CD4-positive, alpha-beta T cell treated with Interleukin-21 for 1 hour (primary cell): ENCODE measurements at places on chromosomes 4 and X.

DNA sequence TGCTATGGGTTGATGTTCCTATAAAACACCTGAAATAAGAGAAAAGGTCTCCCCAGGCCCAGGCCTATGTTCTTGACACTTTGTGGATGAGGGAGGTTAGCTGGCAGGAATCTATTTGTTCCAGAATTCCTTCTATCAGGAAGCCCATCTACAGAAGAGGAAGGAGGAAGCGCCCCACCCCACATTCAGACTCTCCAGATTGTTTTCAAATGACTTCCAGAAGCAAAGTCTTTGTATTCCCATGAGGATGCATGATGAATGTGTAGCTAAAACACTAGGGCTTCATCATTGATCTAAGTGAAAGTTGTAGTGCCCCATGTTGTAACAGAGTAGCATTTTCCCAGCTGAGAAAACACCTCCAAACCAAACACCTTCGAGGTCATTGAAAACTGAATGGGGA, 16.4 kb downstream of the OTC start:
- no peak for DNase-seq

DNA sequence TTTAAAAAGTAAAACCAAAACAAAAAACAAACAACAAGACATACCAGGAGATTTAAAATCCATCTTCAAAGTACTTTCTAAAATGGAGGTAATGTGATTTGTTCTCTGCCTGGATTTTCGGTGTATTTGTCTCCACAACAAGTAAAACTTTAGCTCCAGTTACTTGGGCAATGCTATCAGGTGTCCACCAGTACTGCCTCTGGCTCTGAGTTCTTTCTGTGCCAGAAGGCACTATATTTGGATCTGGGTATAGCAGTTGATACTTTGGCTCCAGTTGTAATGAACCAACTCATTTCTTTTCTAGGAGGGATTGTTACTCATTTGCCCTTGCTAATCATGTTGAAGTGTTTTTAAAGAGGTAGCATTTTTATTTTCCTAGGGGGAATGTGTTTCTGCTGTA, 9.5 kb upstream of the PDLIM5 start:
- DNase-seq = no peak

- DNase-seq = no peak
Measured at GRCh38 chr4:87068583-87069021, 133.8 kb downstream of the AFF1 start.

DNA sequence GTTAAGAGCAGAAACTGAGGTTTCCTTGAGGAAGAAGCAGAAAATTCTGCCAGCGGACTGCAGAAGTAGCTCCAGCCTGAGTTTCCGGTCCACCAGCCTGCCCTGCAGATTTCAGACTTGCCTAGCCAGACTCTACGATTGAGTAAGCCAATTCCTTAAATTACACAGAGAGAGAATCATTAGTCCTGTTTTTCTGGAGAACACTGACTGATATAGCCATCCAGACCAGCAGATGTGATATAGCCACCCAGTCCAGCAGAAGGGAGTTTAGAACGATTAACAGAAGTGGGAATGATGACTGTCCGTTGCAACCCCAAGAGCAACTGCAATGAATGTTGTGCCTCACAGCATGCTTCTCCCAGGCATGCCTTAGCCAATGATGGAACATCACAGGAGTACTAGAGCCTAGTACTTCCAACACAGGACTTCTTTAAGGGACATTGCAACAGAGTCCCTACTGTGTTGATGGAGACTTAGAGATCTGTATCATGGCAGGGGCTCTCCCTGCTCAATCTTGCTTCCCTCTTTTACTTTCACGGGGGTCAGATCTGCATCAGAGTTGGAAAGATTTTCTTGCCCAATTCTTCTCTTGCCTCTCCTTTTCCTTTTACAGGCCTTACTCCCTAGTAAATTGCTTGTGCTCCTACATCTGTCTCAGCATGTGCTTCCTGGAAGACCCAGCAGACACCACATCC, 264.6 kb upstream of the CLNK start:
- DNase-seq = no peak

- DNase-seq = no peak
Measured at GRCh38 chrX:46260499-46260898, 284.7 kb downstream of the ZNF674 start.

DNA sequence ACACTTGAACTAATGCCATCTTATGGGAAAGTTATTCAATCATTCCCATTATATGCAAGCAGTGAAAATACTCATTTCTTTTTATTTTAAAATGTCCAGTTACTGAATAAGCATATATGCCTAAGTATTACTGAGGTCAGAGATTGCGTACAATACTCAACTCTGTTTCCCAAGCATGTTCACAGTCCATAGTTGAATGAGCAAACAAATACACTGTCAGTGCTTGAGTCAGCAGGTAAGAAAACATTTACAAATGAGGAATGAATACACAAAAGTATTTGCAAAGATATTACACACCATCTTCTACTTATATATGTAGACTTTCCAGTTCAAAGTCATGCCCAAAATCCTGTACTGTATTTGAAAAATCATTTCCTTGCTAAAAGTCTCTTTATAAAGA, 74.1 kb downstream of the TSPAN5 start:
- DNase-seq = no peak

DNA sequence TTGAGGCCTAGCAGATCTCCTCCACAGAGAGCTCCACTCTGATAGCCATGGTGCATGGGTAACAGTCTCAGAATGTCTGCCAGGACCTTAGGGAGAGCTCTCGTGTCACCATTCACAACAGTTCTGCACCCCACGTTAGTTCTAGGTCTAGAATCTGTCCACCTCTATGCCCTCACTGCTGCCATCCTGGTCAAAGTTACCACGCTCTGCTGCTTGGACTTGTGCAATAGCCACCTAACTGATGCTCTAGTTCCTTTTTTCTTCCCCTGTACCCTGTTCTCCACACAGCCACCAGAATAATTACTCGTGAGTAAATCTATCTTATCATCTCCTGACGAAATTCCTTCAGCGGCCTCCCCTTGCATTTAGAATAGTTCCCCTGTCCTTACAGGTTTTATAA, 268.8 kb upstream of the GATB start:
- no peak for DNase-seq

DNA sequence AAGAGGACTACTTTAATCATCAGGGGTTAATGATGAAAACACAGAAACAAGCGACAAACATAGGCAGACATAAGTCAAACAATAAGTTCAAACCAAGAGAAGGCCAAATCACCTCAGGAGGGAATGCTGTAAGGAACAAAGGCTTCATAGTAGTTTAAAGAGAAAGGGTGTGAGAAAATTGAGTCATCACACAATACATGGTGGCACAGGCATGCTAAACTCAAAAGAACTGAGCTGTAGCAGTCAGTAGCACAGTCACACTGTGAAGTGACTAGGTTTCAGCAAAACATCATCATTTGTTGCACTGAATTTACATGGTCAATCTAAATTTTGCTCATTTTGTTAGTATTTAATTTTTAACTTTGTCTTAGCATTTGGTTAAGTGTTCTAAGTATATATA, 24.2 kb downstream of the SMC1A start:
- no peak for DNase-seq

GRCh38 chrX:132775263-132775823, 183.1 kb downstream of the HS6ST2 start:
- no peak for DNase-seq

- no peak for DNase-seq
Measured at GRCh38 chr4:35253331-35253730, 991.0 kb downstream of the ARAP2 start.

- no peak for DNase-seq
Measured at GRCh38 chrX:72621625-72622485, 49.2 kb upstream of the HDAC8 start.

GRCh38 chrX:119479845-119480244, 11.6 kb downstream of the SLC25A5 start:
- no peak for DNase-seq

DNA sequence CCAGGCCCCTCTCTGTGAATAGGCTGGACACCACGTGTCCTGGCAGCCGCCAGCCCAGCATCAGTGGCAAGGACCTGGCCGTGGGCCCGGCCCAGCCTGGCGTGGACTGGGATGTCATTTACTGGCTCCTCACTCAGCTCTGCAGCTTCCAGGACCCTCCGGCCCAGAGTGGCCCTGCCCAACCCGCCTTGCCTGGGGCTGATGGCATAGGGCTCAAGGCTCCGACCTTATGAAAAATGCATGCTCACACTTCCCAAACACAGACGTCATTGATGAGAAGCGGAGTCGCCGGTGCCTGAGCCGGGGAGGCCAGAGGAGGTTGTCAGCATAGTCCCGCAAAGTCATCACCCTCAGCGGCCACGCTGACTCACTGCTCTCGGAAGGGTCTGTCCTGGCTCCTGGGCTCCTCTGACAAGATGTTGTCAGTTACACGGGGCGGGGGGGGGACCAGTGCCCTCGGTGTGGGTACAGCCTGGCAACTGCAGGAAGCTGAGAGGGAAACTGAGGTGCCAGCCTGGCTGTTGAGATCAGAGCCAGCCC, 14.3 kb downstream of the CFAP99 start:
- DNase-seq = no peak

DNA sequence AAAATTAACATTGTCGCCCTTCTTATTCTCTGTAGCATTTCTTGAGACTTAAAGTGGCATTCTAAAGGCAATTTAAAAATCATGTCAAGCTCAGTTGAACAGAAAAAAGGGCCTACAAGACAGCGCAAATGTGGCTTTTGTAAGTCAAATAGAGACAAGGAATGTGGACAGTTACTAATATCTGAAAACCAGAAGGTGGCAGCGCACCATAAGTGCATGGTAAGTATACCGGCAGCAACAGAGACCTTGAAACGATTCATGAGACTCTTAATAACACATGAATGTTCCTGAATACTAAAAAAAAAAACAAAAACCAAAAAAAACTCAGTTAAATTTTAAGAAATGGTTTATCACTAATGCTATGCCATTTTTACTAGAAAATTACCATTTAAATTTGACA, 82.4 kb upstream of the HPRT1 start:
- peak; percentile 34 for DNase-seq

- DNase-seq = no peak
Measured at GRCh38 chr4:144975718-144976117, 122.3 kb downstream of the ANAPC10 start.

- DNase-seq = no peak
Measured at GRCh38 chr4:123204737-123205136, 191.9 kb upstream of the SPRY1 start.

DNA sequence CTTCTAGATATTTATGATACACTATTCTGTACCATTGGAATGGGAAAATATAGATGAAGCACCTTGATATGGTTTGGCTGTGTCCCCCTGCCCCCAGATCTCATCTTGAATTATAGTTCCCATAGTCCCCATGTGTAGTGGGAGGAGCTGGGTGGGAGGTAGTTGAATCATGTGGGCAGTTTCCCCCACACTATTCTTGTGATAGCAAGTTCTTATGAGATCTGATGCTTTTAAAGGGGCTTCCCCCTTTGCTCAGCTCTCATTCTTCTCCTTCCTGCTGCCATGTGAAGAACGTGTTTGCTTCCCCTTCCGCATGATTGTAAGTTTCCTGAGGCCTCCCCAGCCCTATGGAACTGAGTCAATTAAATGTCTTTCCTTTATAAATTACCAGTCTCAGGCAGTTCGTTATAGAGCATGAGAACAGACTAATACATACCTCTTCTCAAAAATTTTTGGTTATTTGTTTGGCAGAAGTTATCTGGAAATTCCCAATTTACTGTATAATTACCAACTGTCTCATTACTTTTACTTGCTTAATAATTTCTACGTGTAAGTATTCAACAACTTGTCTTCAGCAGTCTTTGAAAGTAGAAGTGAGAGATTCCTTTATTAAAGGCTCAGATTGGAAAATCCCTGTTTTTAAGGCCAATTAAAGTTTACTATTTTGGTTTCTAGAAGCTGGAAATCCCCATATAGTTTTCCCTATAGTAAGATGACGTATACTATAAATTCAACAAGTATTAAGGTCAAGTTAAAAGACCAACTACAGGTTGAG, 152.7 kb downstream of the RNF150 start:
- DNase-seq = no peak

DNA sequence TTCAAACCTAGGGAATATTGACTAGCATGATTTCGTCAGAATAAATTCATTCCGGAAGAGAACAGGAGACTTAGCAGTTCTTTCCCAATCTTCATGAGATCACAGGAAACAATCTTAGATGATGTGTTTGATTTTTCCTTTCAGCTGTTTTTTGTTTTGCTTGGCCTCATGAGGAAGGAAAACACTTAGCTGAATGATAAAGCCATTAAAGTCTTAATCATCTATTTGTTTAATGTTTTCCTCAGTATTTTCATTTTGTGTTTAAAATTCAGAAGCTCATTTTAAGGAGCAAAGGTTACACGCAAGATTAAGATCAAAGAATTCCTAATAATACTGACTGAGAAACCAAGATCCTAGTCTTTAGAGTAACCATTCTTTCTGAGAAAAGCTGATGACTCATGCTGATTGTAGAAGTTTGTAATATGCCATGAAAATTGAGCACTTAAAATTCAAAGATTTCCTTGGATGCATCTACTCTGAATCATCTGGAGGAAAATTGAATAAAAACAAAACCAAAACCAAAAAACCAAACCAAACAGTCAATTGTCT, 15.4 kb upstream of the TBC1D19 start:
- no peak for DNase-seq

DNA sequence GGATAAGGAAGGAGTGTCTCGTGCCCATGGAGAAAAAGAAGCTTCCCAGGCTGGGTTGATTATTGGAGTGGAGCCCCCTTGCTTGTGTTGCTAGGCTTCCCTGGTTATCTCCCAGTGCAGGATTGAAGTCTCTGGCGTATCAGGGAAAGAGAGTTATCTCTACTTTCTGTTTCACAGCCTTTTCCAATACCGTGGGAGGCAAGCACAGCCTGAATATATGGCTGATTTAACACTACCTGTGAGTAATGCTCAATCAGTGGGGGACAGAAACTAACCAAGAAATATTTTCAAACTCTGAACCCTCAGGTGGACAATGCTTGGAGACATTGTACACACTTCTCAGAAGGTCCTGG, 65.2 kb downstream of the SERPINA7 start:
- no peak for DNase-seq

- DNase-seq = no peak
Measured at GRCh38 chr4:15513545-15513944, 43.9 kb downstream of the CC2D2A start.

- no peak for DNase-seq
Measured at GRCh38 chr4:161604516-161605300, 559.1 kb downstream of the FSTL5 start.

GRCh38 chrX:38004046-38004445, 2.3 kb upstream of the SYTL5 start:
- no peak for DNase-seq

DNA sequence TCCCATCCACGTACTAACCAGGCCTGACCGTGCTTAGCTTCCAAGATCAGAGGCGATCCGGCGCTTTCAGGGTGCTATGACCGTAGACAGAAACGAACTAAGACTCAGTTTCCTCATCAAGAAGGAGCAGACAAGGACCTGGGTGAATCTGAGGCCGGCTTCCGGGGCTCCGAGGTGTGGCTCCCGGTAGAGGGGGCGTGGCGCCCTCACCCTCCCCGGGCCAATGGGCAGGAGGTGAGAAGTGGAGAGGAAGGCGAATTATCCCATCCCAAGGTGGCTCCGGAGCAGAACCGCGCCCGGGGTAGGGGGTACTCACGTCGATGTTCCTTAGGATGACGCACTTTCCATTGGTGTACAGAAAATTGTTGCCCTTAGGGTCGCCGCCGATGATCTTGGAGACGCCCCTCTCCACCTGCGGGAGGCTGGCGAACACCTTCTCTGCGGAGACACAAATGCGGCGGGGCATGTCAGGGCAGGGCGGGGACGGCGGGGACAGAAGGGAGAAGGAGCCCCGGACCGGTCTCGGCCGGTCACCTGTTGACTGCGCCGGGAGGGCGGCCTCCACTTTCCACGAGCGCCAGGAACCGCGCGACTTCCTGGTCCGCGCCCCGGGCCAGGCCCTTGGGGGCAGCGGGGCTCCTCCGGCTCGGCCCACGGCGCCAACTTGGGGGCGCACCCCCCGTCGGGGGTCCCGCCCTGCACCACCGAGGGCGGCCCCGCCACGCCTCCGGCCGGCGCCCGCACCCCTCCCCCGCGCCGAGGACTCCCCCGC, 616 bp downstream of the WDR1 start:
- DNase-seq = peak; percentile 75
